ENCODE measurements at places on chromosomes 2 and 18. TPM values are rescaled to one million over a fixed set of nuclear protein-coding genes. Genes with fewer than 3 reads are reported as not detected.
A peak's percentile ranks its signal among the peaks of the same experiment; 100 is the strongest.

DNA sequence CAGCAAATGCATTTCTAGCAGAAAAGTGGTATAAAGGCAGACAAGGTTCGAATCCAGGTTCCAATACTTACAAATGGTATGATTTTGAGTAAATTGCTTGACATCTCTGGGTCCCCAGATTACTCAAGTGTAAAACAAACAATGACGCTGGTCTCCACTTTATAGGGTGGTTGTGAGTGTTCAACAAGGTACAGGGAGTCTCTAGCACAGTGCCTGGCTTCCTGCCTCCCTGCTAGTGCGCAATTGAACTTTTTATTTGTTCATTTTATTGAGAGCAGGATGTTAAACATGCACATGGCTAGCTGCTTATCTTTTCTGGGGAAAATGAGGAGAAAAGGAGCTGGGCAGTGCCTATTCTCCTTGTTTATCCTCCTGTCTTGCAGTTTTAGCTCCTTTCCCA is 74.9 kb upstream of the MYL1 start:
- no peaks in the 10 kb centered on the region for H3K27me3 ChIP-seq
- no peaks in the 10 kb centered on the region for H3K36me3 ChIP-seq
- no peak for DNase-seq
- peak overlapping the region; percentile 58 for H3K27ac ChIP-seq

The BOLL gene
- not detected for total RNA-seq

The RAB12 gene
- total RNA-seq = 48.6 TPM

The GALNT3 gene
- 25.8 TPM for total RNA-seq

DNA sequence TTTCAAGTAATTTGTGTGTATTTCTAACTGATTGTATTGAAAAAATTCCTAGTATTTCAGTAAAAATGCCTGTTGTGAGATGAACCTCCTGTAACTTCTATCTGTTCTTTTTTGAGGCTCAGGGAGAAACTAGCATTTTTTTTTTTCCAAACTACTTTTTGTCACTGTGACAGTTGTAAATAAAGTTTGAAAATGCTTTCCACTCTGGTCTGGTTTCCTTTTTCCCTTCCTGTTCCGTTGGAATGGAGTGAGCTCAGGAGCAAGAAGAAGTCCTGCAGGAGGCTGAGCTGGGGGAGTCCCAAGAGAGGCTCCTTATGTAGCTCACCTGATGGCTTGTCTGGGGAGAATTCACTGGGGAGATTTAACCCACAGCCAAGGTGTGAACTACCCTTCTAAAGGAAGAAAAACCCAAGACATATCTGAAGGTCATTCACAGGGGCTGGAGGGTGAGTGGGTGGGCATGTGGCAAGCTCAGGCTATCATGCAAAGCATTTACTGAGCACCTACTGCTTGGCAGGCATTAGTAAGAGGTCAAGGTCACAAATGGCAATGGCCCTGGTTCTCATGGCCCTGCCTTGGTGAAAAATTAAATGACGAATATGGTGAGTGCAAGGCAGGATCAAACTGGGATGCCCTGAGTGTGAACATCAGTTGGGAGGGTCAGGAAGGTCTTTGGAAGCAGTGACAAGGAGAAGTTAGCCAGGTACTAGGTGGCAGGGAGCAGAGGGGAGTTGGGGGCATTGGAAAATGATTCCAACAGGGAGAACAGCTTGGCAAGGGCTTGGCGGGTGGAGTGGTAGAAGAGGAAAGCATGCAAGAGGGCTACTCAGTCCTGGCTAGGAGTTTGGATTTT is 28.7 kb downstream of the LBH start:
- peaks cover 6% of the 10 kb centered on the region for H3K4me1 ChIP-seq
- no peak overlapping the region for H3K27ac ChIP-seq
- H3K36me3 ChIP-seq = peaks cover 38% of the 10 kb centered on the region

The C1QL2 gene
- total RNA-seq = not detected
